ENCODE measurements at places on chromosomes 2 and 18. TPM values are rescaled to one million over a fixed set of nuclear protein-coding genes. Genes with fewer than 3 reads are reported as not detected.

CABYR gene
- total RNA-seq, result 3.0 TPM

BOK gene
- total RNA-seq, result 15.5 TPM

RBKS gene
- 9.9 TPM for total RNA-seq

UGT1A6 gene
- total RNA-seq, result not detected

EGR4 gene
- total RNA-seq, result 0.22 TPM

UCN gene
- 9.5 TPM for total RNA-seq

FZD7 gene
- total RNA-seq, result 1.1 TPM

MRO gene
- not detected for total RNA-seq

AMMECR1L gene
- total RNA-seq, result 32.6 TPM

RAX gene
- not detected for total RNA-seq

CNDP1 gene
- not detected for total RNA-seq

EVA1A gene
- 7.6 TPM for total RNA-seq

VRK2 gene
- 44.6 TPM for total RNA-seq

C18orf54 gene
- 5.5 TPM for total RNA-seq

OLA1 gene
- 224 TPM for total RNA-seq

IL36A gene
- total RNA-seq, result not detected

Measured in MCF 10A (cell line).